ENCODE measurements at places on chromosomes 13 and 19.

- DNase-seq: no peak
Measured at GRCh38 chr19:34082289-34083077, 89.8 kb upstream of the LSM14A start.

- DNase-seq: no peak
Measured at GRCh38 chr19:8387688-8388611, 2.2 kb upstream of the RAB11B start.

- DNase-seq: no peak
Measured at GRCh38 chr19:803686-804418, 6.6 kb downstream of the PTBP1 start.

DNA sequence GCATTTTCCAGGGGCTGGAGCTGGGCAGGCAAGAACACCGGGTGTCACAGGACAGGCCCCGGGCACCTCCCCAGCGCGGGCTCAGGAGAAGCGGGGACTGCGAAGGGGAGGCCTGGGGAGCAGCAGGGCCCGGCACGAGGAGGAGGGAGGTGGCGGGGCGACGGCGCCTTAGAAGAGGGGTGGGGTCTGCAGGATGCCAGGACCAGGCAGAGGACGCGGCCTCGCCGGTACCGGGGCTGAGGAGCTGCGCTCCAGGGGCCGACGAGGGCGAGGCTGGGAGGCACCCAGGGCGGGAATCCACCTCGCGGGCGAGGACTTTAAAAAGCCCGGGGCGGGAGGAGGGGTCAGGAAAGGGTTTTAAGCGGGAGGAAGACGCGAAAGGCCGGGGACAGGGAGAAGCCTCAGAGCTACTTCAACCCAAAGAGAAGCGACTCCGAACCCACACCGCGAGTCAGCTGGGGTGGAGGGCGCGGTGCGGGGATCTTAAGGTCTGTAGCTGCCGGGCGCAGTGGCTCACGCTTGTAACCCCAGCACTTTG is 665 bp downstream of the ZNF347 start:
- DNase-seq: peak; percentile 46

GRCh38 chr19:41758846-41759245 is 3.5 kb downstream of the CEACAM6 start:
- no peak for DNase-seq

- DNase-seq: no peak
Measured at GRCh38 chr19:31121501-31121900, 227.7 kb downstream of the TSHZ3 start.

- DNase-seq: no peak
Measured at GRCh38 chr13:94322925-94323763, 156.3 kb downstream of the DCT start.

- DNase-seq: no peak
Measured at GRCh38 chr13:21579754-21580316, 24.1 kb downstream of the MICU2 start.

DNA sequence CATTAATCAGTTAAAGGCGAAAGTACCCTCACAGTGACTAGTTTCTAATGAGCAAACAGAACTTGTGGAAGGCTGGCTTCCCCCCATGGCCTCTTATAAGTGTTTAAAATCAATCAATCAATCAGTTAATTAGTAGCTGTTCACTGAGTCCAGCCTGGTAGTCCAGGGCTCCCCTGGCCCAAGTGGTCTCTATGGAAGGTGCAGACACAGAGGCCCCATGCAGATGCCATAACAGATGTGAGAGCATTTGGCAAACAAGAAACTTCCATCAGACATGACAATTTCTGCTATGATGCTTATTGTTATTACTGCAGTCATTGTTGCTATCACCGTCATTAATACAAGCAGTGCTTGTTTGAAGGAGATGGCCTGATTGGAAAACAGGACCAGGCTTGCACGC is 179.0 kb upstream of the TSHZ3 start:
- no peak for DNase-seq

DNA sequence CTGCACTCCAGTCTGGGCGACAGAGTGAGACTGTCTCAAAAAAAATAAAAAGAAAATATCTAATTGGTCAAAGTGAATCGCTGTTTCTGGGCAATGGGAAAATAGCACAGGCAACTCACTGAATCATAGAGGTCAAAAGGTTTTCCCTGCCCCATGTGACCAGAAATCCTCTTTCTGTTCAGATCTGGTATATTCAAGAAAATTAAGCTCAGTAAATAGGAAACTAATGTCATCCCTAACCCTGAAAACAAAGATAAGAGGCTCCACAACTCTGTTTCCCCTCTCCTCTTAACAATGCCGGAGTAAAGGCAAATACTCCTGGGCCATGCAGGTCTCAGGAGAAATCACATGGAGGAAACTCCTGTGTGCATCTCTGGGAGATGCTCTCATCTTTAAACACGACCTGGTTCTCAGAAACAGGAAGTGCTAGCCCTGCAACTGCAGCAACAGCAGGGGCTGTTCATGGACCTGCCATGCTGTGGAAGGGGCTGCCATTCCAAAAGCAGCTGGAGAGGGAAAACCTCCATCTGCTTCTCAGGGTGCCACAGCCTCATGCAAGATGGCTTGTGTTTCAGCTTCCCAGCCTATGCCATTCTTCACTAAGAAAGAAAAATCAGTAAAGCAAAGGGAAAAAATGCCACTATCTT is 47.5 kb upstream of the SLC7A9 start:
- no peak for DNase-seq

GRCh38 chr13:74134221-74134776 is at the start of gene KLF12:
Gene KLF12, minus strand, starts transcription at chr13:74134404.
- DNase-seq: peak; percentile 91

DNA sequence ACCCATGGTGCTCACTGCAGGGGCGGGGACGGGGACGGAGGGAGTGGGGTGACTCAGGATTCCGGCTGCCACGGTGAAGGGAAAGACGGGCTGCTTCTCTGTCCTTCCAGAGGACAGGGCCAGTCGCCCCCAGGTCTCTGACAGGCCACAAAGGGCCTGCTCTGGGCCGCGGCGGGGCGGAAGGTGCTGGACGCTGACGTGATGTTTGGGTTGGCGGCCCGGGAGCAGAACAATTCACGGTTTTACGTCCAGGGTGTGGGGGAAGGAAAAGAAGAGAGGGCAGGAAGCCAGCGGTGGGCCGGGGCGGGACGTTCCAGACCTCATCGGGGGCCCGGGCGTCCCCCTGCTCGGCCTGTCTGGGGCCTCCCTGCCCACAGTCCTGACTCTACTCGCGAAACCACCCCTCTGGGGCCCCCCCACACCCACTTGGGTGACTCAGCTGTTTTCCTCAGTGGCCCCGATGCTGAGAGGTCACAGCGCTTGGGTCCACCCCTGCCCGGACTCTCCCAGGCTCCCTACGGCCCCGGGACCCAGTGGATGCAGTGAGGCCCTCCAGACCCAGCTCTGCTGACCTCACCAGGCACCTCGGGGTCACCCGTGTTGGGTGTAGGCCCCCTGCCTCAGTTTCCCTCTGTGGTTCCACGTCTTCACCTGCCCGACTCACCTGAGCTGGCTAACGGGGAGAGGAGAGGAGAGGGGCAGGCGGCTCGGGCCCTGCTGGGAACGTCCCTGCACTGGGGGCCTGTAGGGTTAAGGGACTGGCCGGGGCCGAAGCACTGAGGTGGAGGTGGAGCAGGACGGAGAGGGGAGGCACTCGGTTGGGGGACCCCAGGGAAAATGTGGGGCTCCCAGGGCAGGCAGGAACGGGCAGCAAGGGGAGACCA is 29.2 kb downstream of the PIP5K1C start:
- peak; percentile 10 for DNase-seq

- DNase-seq: no peak
Measured at GRCh38 chr19:56884441-56884840, 43.9 kb upstream of the PEG3 start.

DNA sequence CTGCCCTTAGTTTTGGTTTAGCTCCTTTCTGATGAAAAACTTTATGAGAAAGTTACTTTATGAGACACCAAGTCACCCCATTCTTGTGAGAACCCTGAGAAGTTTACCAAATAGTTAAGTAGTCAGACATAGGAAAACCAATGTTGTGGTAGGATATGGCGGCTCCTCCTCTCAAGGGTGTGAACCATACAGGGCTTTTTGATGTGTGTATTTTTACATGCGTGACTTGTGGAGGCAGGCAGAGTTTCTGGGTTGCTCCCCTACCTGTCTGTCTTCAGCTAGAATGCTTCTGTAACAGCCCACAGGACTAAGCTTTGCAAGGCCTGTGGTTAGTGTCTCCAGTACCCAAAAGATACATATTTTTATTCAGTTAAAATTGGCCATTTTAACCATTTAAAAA is 18.3 kb downstream of the UBAC2 start:
- DNase-seq: peak; percentile 52

DNA sequence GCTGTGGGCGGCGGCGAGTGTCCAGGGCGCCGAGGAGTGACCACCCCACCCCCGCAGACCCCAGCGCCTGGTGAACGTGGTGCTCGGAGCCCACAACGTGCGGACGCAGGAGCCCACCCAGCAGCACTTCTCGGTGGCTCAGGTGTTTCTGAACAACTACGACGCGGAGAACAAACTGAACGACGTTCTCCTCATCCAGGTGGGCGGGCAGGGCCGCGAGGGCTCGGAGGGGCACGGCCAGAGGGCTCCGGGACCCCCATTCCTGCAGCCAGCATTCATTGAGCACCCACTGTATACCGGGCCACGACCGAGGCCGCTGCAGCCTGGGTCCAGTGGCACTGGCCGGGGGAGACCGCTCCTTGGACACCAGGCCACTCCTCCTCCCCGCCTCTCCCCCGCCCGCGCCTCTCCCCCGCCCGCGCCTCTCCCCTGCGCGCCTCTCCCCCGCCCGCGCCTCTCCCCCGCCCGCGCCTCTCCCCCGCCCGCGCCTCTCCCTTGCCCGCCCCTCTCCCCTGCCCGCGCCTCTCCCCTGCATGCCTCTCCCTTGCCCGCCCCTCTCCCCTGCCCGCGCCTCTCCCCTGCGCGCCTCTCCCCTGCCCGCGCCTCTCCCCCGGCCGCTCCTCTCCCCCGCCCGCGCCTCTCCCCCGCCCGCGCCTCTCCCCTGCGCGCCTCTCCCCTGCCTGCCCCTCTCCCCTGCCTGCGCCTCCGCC is 3.2 kb downstream of the PRTN3 start:
- DNase-seq: no peak

DNA sequence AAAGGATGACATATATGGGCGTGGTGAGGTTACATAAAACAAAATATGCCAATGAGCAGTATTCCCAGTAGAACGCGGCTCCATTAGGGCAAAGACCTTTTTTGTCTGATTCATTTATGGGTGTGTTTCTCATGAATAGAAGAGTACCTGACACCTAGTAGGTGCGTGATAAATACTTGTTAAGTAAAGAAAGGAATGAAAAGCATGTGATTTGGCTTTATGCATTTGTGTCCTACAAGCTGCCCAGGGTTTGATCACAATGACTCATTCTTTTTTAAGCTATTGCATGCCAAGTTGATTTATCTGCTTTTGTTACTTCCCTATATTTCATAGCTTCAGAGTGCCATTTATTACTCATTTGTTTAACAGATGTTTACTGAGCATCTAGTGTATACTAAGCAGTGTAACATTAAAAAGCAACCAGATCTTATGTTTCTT is 19.1 kb upstream of the KCTD4 start:
- DNase-seq: no peak

DNA sequence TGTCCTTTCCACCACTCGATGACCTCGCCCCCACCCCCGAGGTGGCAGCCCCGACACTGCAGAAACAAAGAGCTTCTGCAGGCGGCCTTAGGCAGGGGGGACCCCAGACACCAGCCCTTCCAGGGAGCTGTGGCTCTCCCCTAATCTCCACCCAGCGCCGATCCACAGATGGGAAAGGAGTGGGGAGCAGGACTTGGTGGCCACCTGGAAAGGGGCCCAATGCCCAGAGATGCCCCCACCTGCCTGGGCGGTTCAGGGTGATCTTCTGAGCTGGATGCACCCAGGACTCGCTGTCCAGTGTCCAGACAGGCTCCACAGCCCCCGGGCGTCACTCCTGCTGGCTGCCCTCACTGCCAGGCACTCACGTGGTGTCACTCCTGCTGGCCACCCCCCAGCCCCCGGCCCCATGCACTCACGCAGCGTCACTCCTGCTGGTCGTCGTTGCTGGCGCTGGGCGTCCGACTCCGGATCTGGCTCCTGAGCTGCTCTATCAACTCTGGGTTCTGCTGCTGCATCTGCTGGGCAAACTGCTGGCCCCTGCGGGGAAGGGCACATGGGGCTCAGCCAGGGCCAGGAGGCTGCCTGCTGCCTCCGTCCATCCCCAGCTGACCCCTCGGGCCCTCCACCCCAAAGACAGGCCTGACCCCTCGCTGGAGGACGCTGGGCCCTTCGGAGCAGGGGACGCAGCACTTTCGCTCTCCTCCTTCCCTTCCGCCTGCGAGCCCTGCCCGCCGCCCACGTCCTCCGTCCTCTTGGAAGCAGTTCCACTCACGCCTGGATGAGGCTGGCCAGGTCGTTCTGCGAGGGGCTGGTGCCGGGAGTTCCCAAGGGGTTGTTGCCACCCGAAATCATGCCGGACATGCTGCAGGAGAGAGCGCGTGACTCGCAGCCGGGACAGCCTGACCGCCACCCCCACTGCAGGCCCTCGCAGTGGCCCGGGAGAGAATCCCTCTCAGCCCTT is 17.4 kb upstream of the SLC39A3 start:
- no peak for DNase-seq

GRCh38 chr13:40680659-40681323 is 14.3 kb upstream of the FOXO1 start:
- DNase-seq: no peak

DNA sequence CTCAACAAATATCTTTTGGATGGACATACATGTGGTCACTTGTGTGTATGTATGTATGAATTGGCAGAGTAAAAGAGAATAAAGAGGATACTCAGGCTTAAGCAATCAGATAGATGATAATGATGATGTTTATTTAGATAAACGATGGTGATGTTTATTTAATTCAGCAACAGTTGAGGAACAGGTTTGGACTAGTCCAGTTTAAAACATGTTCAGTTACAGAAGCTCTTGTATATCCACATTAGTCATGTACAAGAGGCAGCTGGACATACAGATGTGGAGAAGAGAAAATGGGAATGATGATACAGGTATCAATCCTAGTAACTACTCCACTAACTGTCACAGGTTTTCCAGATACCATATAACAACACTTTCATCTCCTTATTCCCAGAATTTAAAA is 232.1 kb downstream of the DIAPH3 start:
- no peak for DNase-seq

DNA sequence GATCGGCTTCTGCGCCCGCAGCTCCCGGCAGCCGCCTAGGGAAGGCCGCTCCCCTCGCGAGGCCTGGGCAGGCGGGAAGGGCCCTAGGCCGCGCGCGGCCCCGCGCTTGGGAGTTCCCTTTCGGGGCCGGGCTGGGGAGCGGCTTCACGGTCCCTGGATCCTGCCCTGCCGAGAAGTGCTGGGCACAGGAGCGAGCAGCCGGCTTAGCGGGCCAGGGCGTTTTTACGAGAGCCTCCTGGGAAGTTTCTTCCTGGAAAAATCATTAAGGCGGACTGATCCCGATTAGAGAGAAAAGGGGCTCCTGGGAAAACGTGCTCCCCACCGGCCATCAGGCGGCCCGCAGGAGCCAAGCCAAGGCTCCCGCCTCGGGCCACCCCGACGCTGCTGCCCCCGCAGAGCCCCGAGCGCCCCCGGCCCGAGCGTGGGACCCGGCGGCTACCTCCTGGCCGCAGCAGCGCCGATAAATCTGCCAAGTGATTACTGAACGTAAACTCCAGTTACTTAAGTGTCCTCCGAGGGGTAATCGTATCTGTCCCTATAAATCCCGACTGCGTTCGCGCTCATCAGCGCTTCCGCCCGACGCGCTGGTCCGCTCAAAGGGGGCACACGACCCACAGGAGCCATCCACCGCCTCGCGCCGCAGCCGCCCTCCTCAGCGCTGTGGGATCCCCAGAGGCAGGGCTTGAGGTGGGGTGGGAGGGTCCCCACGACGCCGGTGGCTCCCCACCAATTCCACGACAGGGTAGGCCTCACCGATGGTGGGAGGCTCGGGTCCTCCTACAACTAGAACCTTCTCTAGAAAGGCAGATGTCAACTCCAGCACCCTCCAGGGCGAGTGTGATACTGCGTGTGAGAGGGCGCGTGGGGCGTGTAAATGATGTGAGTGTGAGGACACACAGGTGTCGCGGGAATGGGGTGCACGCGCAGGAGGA is 2.8 kb downstream of the ZIC5 start:
- DNase-seq: no peak

All from CD4-positive, alpha-beta T cell (primary cell).